Ureter (tissue), 1 donor: ENCODE measurements at places on chromosomes 5 and 9. TPM values are rescaled to one million over a fixed set of nuclear protein-coding genes. Genes with fewer than 3 reads are reported as not detected.

Gene TAF11L9
- not detected for total RNA-seq

Gene CDHR2
- not detected for total RNA-seq

DNA sequence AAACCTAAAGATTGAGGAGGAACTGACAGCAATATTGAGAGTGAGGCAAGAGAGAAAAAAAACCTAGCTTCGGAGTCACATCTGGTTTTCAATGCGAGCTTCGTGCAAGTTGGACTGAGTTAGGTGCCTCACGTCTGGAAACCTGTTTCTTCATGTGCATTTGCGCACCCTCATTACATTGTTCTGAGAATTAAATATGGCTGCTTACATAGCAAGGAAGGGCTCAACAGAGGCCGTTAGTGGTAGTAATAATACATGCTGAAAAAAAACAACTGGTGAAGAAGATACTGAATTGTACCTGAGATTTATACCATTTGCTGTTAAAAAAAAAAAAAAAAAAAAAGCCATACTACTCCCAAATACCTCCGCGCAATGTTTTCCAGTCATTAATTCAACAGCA, 18.6 kb downstream of the DNAJA1 start:
- no peak for DNase-seq

DNA sequence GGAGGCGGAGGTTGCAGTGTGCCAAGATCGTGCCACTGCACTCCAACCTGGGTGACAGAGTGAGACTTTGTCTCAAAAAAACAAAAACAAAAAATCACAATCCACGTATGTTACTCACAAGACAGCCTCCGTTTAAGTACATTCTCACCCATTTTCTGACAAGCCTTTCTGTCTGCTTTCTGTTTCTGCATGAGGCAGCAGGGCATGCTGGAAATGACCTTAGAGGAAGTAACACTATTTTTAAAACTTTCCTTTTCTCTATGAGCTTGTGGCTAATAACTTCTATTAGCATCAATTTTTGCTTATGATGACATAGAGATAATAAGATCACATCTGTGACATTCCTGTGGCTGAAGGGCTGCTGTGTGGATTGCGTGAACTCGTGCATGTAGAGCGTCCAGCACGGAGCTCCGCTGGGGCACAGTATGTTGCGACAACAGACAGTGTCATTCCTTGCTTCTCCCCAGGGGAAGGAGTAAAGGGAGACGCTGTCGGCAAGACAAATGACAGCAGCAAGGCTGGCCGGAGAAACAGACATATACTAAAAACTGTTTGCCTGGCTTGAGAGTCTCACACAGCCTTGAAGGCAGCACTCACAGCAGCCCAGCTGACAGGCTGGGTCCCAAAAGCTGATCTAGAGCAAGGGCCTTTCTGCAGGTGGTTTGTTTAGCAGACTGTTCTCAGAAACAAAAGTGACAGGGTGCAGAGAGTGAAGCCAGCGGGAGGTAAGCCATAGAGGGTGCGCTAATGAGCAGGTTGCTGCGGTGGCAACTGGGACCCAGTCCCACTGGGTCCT, 1.6 kb downstream of the BTNL3 start:
- no peak for DNase-seq

GRCh38 chr9:38686933-38687332, 33.0 kb downstream of the FAM240B start:
- DNase-seq, result no peak

- DNase-seq, result no peak
Measured at GRCh38 chr9:122684851-122685250, 9.9 kb downstream of the OR1L3 start.
